Foreskin keratinocyte (primary cell): ENCODE measurements at places on chromosomes 4 and X. TPM values are rescaled to one million over a fixed set of nuclear protein-coding genes. Genes with fewer than 3 reads are reported as not detected.

- DNase-seq: no peak
Measured at GRCh38 chr4:17310269-17310652, 201.6 kb downstream of the QDPR start.

- DNase-seq: no peak
Measured at GRCh38 chrX:107565015-107565414, 63.3 kb upstream of the PRPS1 start.

GRCh38 chrX:100407147-100407783 is 2.8 kb downstream of the PCDH19 start:
- DNase-seq: no peak

DNA sequence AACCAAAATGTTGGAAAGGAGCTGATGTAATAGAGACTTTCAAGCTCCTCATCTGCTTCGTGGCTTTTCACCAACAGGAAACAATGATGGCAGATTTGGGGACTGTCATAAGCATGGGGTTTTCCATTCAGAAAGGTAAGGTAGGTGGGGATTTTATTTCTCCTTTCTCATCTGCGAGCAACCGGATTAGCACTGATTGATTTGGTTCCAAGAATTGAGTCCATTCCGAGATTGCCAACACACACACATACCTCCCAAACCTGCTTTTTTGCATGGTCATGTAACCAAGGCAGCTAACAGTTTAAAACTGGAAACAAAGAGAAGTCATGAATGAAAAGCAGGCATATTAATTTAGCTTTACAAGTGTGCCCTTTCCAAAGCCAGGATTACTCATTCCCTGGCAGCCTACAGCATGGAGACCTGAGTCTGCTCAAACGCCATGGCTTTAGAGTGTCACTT is 63.0 kb upstream of the LNX1 start:
- peak; percentile 22 for DNase-seq

Gene PSAPL1
- total RNA-seq: not detected in 2 replicates

Gene SLC2A9
- total RNA-seq: 33.2 and 43.9 TPM in 2 replicates
